ENCODE measurements at places on chromosomes 4 and X.

- DNase-seq: no peak
Measured at GRCh38 chr4:136484996-136485395, 1047.3 kb downstream of the PCDH18 start.

GRCh38 chr4:106063009-106063408, 167.7 kb downstream of the NPNT start:
- DNase-seq: no peak

DNA sequence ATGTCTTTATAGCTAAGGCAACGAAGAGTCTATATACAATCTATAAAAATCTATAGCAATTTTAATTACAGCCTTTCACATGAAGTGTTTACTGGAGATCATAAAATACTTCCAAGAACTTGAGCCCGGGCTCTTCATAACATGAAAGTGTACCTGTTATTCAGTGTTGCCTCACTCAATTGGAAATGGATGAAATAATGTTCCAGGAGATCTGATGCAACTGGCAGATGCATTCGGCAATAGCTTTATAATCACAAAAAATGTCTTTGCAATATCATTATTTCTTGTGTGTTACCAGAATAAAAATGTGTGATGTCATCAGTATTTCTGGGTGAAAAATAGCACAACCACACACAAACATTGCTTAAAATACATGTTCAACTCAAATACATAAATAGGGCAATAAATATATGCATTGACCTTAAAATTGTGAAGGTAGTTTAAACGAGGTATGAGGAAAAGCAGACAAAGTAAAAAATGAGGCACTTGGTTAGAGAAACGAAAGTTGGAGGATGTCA, 1266.8 kb upstream of the PCDH7 start:
- no peak for DNase-seq

- DNase-seq: no peak
Measured at GRCh38 chr4:158819942-158820786, 51.3 kb downstream of the FNIP2 start.

DNA sequence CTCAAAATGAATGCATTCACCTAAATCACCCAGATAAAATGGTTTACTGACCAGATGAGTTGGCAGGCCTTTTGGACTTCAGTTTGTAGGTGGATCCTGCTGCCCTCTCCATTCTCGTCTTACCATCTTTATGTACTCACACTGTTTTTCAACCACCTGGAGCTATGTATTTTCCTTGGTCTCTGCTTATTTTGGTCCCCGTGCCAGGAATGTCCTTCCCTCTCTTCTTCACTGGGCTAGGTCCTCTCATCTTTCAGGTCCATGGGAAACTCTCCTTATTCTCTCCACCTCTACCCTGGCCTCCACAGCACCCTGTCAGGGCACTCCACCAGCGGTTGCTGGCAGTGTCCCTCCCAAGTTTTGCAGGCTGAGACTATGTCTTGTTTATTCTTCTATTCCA, 2.6 kb downstream of the GPRIN3 start:
- DNase-seq: no peak

DNA sequence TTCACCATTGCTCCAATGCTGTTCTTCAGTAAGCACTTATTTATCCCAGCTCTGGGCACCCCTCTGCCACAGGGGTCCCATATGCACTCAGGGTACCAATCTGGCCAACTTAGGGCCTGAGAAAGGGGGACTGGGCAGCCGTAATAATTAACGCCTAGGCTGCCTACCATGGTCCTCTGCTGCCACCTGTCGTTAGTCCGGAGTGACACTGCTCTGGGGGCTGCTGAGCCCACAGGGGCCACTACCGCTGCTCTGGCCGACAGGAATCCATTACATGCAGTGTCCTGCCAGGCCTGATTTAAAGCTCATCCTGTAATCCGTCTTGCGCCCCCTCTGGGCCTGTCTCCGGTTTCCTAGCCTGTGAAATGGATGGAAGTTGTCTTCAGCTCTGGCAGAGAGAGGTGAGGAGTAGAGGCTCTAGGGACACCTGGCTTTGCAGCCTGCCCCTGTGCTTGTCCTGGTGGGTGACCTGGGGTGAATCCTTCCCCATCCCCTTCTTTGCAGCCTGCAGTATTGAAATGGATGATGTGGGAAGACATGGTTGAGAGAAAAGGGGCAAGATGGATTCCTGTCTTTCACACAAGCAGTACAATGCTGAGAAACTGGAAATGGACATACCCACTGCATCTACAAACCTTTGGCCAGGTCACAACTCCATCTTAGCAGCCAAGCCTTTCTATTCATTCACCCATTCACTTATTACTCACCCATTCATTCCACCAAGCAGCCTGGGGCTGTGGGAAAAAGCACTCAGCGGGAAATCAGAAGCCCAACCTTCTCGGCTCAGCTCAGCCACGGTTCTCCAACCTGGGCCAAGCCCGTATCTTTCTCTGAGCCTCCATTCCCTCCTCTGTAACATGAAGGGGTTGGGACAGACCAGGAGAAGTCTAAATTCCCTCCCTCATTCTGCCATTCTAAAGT, 116.3 kb upstream of the NALF2 start:
- DNase-seq: peak; percentile 9

DNA sequence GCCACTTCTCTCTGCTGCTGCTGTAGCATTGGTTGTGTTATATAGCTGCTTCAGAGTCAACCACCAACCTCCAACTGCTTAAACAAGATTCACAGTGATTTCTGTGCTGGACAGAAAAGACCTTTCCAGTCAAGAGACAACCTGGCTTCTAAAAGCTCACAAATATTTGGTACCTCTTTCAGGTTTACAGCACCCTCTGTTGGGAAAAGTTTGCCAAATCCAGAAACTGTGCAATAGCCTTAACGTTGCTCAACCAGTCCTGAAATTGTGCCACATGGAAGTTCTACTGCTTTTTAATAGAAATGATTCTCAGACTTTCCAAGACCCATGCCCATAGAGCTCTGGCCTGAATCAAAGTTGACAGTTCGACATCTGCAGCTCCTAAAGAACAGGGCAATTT, 842.1 kb upstream of the HTR2C start:
- DNase-seq: no peak

- no peak for DNase-seq
Measured at GRCh38 chrX:2538031-2538757, 37.4 kb upstream of the DHRSX start.

DNA sequence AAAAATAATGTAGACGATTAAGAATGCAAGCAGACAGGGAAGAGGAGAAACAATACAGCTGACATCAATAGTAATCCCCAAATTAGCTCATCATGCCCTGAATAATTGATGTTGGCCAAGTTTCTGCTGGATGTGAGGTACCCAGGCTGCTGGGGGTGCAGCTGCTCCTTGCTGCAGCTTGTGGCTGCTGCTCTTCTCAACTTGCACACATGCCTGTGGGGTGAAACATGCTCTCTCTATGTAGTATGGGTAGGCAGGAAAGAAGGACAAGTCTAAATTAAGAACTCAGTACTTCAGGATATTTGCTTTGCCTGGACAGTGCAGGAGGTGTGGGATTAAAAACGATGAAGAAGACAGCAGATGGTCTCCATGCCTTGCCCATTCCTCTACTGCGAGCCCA, 16.7 kb downstream of the EDA2R start:
- no peak for DNase-seq

GRCh38 chr4:56748271-56748670, 67.2 kb upstream of the HOPX start:
- no peak for DNase-seq

GRCh38 chr4:153497988-153498967, 32.1 kb downstream of the TMEM131L start:
- DNase-seq: no peak

GRCh38 chr4:113293043-113293560, 243.6 kb downstream of the ANK2 start:
- DNase-seq: no peak

DNA sequence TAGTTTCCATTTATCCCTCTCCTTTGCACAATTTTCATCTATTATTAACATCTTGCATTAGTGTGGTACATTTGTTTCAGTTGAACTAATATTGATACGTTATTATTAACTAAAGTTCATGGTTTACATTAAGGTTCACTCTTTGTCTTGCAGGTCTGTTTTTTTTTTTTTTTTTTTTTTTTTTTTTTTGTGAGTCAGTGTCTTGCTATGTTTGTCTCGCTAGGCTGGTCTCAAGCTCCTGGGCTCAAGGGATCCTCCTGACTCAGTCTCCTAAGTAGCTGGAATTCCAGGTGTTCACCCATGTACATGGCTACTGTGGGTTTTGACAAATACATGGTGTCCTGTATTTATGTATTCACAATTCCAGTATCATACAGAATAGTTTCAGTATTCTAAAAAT, 6.8 kb downstream of the TBC1D19 start:
- DNase-seq: no peak

- DNase-seq: no peak
Measured at GRCh38 chr4:89899152-89899551, 4.5 kb downstream of the MMRN1 start.

GRCh38 chrX:150771116-150771515, 77.9 kb downstream of the MTMR1 start:
- DNase-seq: no peak

DNA sequence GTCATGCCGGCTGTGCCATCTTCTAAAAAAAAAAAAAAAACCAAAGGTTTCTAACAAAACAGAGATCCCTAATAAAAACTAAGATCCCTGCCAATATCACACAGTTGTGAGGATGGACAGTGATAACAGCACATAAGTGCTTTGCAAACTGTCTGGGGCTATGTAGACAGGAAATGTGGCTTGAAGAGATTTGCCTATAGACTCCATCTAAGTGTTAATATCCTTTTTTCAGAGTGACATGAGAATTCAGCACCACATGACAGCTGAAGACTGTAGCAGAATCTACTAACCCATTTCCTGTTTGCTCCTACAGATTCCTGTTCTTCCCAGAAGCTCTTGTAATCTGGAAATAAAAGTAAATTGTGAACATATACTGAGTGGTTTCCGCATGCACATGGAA, 215.4 kb downstream of the KDR start:
- DNase-seq: no peak

DNA sequence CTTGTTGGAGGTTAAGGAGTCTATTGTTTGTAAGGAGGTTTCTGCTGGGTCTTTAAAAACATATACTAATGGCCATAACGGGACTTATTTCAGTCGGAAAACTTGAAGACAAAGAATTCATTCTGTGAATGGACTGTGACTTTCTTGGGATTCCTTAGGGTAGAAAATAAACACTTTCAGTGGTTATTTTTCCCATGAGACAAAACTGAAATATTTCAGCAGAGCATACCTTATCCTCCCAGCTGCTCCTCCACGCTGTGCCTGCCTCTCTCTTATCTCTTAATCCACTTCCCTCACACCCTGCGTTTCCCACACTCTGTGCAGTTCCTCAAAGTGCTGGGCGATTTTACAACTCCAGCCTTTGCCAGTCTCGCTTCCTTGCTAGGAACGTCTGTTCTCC, 47.1 kb upstream of the SORBS2 start:
- DNase-seq: no peak

- no peak for DNase-seq
Measured at GRCh38 chr4:186826846-186827533, 103.3 kb upstream of the FAT1 start.

DNA sequence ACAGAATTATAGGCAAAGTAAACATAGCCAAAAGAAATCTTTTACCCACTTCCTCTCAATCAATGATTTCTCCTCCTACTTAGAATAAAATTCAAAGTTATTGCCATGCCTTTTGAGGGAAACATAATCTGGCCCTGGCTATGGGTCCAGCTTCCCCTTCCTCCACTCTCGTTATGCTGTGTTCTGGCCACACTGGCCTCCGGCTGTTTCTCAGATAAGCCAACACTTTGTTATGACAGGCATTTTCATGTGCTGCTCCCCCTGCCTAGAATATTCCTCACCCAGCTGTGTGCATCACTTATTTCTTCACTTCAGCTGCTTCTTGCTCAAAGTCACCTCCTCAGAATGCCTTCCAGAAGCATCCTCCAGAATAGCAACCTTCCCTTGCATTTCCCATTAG, 386.6 kb upstream of the AADAT start:
- DNase-seq: no peak

- DNase-seq: no peak
Measured at GRCh38 chr4:169987327-169988228, 38.6 kb downstream of the MFAP3L start.

DNA sequence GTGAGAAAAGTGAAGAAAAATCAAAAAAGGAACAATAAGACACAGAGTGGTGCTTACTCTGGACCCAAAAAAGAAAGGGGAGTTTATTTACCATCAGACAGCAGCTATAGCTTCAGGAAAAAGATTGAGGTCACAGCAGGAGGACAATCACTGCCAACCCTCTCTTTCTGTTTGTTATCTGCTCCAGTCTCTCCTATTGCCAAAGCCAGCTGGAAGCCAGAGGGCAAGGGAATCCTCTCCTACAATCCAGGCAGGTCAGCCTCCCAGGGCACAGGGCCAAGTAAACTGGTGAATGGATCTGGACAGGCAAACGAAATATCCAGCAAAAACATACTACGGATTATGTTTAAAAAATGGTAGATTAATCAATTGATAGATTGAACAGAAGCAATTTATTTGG, 306.9 kb upstream of the SLIT2 start:
- no peak for DNase-seq

GRCh38 chr4:137754652-137755471, 222.6 kb upstream of the PCDH18 start:
- DNase-seq: no peak

- DNase-seq: no peak
Measured at GRCh38 chrX:17000751-17001150, 54.3 kb downstream of the REPS2 start.

DNA sequence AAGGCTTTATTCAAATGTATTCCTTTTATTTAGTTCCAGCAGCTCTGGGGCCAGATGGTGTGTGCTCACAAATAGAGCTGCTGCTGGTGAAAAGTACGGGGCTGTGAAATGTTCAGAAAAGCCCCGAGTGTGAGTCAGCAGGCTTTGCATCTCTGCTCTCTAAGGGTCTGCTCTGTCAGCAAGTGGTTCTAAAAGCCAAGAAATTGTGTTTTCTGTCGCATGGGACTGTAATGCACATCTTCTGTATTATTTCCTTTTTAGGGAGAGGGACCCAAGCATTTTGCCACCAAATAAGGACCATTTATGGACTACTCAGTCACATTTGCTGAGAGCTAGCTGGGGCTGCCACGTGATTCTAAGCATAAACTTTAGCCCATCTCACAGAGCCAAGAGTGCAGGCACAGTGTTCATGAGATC, 82.9 kb upstream of the NHS start:
- DNase-seq: no peak

DNA sequence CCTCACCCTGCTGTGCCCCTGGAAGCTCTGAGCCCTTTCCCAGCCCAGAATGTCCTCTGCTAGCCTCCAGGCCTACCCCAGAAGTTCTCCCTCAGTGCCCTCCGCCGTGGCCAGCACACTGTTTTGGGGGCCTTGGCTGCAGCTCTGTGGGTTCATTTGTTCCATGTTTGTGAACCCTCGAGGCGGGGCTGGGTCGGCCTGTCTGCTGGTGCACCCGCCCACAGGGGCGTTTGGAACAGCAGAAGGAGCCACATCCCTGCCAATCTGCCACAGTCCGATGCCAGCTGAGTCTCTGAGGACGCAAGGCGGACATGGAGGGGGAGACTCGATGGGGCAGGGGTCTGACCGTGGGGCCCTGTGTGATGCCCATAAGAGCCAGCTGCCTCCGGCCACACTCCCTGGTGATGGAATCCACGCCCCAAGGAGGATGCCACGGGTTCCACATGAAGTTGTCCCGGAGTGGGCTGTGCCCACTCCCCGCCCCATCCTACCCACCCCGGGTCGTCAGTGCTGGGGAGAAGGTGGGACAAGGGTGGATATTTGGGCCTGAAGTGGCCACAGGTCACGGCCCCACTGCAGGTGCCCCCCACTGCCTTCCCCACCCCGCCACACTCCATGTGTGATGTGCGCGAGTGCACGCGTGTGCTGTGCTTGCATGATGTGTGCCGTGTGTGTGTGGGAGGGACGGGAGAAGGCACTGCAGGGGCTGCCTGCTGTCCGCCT, 7.1 kb downstream of the ATP5ME start:
- no peak for DNase-seq

- no peak for DNase-seq
Measured at GRCh38 chrX:130523460-130524394, 121.9 kb downstream of the RBMX2 start.
